CD4-positive, alpha-beta T cell treated with Interleukin-4 for 4 hours (primary cell): ENCODE measurements at places on chromosomes 16 and 17.
A peak's percentile ranks its signal among the peaks of the same experiment; 100 is the strongest.

DNA sequence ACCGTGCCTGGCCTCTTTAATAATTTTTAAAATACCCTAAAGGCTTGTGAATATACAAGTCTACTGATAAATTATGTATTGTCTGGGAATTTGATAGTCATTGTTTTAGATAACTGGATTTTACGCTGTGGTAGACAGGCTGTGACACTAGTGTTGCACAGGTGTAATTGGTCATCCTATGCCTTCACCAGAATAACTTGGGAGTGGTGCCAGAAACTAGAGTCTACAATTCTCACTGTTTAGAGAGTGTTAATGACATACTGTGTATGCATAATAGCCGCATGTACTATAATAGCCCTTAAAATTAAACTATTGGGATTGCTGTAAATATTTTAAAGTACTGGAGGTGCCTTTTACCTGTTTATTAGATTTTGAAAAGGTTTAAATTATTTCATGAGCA, 11.4 kb downstream of the CNEP1R1 start:
- DNase-seq = no peak

DNA sequence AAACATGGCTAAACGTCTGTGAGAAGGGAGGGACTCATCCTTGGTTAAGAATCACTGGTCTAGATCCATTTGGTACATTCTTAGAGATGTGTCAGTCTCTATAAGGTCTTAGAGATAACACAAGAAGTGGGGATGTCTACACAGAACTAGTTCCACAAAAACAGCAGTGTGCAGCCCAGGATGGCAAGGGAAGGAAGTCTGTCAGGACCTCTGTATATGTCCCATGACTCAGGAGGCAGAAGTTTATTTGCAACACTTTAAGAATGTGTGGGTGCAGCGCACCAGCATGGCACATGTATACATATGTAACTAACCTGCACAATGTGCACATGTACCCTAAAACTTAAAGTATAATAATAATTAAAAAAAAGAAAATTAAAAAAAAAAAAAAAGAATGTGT, 548.5 kb upstream of the SOX9 start:
- DNase-seq = no peak

- no peak for DNase-seq
These were observed 234.6 kb downstream of the MSI2 start for GRCh38 chr17:57490890-57491289.

- DNase-seq = no peak
These were observed 165.6 kb downstream of the RAB11FIP4 start for GRCh38 chr17:31556969-31557645.

DNA sequence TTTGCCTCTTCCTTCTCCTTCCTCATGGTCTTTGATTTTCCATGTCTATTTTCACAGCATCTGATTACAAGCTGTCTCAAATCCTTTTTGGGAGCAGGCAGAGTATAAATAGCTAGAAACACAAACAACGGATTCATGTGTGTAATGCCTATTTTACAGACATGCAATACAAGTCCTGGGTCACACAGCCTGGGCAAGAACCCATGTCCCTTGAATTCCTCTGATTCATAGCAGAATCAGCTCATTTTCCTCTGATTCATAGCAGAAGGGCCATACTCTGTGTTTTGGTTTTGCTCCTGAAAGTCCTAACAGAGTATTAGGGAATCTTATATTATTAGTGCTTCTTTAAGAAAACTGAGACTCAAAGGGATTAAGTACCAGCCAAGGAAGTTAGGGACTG, 71.3 kb downstream of the IRX5 start:
- no peak for DNase-seq

DNA sequence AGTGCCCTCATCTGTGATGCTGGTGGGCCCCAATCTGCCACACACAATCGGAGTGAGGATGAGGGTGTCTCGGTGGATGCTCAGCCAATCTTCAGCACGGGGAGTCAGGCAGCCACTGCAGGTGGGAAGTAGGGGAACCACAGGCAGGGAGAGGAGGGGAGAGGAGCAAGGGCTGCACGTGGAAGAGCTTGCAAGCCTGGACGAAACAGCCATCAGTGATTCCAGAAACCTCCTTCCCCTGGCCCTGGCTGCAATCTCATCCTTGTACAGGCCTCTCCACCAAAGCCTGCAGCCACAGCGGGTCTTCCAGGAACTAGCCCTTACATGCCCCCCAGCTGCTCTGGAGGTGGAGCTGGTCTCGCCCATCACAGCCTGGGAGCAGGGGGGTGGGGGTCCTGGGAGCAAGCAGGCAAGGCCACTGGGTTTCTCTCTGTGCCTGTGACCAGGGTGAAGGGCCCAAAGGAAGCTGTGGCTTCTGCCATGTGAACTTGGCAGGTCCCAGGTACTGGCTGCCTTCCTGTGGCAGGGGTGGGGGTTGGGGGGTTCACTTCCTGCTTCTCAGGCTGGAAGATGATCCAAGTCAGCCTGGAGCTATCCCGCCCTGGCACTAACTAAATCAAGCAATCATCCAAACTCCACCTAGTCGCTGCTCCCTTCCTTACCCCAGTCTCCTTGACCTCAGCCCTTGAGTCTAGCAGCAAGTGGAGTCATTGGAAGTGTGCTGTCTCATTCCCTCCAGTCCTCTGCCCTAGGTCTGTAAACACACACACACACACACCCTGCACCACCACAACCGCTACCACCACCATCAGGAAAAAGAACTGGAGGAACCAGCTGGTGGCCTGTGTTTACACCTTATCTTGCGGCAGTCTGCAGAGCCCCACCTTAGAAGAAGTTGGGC, 29.4 kb upstream of the MLKL start:
- no peak for DNase-seq

GRCh38 chr16:23514381-23515152, 4.3 kb upstream of the GGA2 start:
- DNase-seq = peak; percentile 57

GRCh38 chr17:45296003-45296832, 20.6 kb downstream of the MAP3K14 start:
- DNase-seq = no peak
